ENCODE measurements at places on chromosomes 2 and 18.

DNA sequence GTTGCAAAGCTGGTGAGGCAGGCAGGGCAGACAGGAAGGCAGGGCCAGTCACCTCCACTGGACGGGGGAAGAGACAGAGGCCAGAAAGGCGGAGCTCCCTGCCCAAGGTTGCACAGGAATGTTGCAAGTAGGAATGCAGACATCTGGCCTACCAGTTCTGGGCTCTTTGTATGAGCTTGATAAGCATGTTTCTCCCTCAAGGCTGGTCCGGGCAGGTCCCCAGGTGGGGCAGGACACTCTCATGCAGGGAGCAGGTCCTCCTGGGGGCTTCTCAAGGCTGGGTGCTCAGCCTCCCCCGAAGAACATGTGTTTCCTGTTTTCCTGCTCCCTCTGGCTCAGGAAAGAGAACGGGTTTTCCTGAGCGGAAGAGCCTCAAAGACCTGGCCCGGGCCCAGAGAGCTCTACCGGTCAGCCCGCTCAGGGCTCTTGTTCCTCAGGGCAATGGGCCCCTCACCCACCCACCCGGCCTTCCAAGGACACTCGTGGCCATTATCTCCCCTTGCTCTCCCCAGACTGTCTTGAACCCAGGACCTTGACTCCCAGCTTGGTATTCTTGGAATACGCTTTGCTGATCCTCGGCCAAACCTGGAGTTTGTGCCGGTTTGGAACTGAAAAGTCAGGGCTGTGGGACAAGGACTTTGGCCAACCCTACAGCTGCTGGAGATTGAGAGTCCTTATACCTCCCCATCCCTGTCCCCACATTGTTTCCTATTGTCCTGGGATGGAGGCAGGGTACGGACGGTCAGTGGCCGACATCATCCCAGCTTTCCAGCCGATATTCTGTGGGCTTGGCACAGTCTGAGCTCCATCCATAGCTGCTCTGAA, 87.7 kb upstream of the HAAO start:
- no peak for DNase-seq

- DNase-seq: peak; percentile 28
These were observed 188.8 kb downstream of the ZEB2 start for GRCh38 chr2:144330951-144331673.

DNA sequence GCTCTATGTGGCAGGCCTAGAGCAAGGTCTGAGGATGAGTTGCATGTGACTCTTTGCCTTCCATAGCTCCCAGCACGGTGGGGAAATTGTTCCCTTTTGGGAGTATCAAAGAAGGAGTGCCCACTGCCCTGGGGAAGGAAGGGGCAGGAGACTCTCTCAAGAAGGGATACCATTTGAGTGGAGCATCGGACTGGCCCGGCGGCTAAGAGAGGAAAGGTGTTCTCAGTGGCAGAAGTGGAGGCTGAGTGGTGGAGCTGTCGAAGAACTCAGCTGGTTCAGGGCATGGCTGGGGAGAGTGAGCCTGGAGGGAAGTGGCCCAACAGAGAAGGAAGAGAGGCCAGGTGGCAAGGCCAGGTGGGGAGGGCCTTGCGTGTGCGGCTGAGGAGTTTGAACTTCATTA, 235.2 kb downstream of the DYSF start:
- DNase-seq: no peak

- peak; percentile 4 for DNase-seq
These were observed 11.3 kb downstream of the NCL start for GRCh38 chr2:231452799-231453508.

- DNase-seq: no peak
These were observed 139.0 kb upstream of the TRIB2 start for GRCh38 chr2:12577567-12578253.

DNA sequence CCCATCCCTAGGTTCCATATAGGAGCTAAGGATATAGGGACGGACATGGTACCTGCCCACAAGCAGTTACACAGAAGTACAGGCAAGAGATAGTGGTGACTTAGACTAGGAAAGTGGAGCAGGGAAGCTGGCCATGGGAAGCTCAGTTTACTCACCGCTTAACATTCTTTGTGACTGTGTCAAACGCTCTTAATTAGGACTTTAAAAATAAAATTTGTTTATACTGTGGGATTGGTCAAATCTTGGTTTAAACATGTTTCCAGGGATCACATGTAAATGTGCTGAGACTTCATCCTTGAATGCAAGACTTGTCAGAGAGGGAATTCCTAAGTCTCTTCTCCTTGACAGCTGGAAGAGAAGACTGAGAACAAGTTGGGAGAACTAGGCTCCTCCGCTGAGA, 107.3 kb downstream of the MTCL1 start:
- DNase-seq: no peak

DNA sequence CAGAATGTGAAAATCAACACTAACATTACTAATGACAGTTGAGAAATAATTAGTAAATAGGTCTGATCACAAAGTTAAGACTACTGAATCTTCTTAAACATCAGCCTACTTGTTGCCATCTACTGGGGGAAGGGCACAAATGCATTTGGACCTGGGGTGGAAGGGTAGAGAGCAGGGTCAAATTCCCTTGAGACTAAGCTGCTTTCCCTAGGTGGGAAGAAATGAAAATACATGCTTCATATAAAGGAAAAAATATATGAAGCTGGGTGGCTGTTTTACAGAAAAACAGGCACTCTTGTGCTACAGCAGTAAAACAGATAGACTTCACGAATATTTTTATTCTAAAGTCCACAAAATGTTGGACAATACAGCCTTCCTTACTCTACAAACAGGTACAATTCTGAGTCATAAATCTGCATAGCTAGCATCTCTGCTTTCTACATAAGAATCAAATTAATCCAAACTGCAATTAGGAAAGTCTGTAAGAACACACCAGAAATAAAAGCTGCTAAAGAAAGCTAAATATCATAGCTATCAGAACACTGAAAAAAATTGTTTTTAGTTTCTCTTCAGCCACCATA, 10.9 kb downstream of the TRIP12 start:
- DNase-seq: no peak

GRCh38 chr2:31327505-31327904, 87.0 kb downstream of the XDH start:
- DNase-seq: no peak

DNA sequence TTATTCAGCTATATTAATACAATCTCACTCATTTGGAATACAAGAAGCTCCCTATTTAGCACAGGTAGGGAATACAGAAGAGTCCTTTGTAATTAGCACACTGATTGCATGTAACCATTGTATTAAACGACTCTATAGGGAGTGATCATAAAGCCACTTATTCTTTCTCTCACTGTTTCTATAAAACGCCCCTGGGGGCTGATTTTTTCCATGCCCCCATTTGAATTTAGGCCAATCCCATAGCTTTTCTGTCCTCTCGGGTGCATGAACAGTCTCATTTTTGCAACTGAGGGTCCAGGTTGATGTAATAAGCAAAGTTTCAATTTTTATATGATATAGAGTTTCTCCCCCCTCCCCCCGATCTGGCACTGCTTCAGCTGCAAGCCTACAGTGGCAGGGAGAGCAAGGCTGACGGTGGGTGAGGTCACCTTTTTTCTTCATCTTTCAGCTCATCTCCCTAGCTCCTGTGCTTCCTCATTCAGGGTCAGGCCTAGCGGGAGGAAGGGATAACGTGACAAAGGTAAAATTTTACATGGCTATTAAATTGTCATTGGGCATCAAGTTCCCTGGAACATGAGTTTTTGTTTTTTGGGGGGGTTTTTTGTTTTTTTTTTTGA, 45.7 kb downstream of the GAD1 start:
- no peak for DNase-seq

- DNase-seq: no peak
These were observed 133.7 kb upstream of the COPS8 start for GRCh38 chr2:236951830-236952475.

DNA sequence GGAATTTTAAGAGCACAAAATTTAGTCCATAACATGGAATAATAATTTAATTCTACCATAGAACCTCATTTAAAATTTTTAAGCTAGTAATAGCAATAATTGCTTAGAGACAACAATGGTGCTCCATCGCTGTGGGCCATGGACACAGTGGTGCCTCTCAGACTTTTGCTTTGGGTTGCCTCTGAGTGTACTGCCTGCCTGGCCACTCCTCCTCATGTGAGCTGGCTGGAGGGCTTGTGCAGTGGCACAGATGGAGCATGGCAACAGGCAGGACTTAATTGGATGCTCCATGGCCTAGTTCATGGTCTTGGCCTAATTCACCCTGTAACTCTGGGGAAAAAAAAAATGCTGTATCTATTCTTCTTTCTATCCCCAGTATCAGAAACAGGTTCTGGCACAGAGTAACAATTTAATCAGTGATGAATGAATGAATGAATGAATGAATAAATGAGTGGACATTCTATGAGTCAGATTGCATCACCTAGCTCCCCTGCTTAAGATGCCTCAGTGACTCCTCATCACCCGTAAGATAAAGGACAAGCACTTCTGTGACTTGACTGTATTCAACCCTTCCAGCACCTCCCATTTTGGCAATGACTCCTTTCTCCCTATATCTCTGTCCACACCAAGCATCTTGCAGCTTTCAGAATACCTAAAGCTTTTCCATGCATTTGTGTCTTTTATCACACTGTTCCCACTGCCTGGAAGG, 211.8 kb upstream of the SLC14A2 start:
- no peak for DNase-seq

- no peak for DNase-seq
These were observed 386.8 kb downstream of the XIRP2 start for GRCh38 chr2:167275046-167275445.

GRCh38 chr2:64792300-64792699, 138.6 kb upstream of the SERTAD2 start:
- DNase-seq: peak; percentile 10

GRCh38 chr2:95008996-95009395, 16.5 kb upstream of the MAL start:
- DNase-seq: no peak

- no peak for DNase-seq
These were observed 452.8 kb upstream of the SMIM21 start for GRCh38 chr18:75880266-75880665.

DNA sequence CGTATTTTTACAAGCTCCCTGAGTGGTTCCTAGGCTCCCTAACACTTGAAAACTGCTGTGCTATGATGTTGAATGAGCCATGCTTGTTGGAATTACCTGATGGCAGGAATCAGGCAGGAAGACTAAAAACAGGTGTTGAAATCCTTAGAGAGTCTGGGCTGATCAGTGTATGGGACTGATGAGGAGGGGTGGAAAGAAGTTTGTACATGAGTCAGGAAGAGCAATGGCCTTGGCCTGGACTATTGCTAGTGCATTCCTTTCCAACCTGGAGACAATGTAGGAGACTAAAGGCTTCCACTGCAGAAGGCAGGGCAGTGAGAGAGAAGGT, 25.0 kb upstream of the TMBIM1 start:
- DNase-seq: no peak

- peak; percentile 25 for DNase-seq
These were observed 32.8 kb downstream of the FAM124B start for GRCh38 chr2:224369028-224369632.

DNA sequence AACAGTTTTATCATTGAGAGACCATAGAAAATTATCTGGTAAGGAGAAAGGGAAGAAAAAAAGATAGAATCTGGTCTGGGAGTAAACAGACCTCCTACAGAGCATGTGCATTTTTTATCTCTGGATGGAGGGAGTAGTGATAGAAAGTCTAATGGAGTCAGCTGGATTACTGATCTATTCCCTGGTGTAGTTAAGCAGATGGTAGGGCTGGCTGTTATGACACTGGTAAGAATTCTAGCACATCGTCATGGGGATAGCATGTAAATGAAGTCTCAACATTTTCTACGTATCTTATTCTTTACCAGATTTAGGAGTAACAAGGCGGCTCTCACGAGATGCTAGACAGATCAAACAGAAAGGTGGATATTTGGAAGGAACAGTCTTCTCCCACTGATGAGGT, 407.4 kb downstream of the NRXN1 start:
- no peak for DNase-seq

GRCh38 chr2:10971888-10972260, 60.1 kb downstream of the KCNF1 start:
- DNase-seq: no peak

- no peak for DNase-seq
These were observed 113.1 kb upstream of the ID2 start for GRCh38 chr2:8568543-8569302.

- DNase-seq: no peak
These were observed 24.5 kb downstream of the PRELID3A start for GRCh38 chr18:12432196-12432595.

GRCh38 chr18:45218436-45218835, 396.8 kb upstream of the SLC14A2 start:
- DNase-seq: no peak

DNA sequence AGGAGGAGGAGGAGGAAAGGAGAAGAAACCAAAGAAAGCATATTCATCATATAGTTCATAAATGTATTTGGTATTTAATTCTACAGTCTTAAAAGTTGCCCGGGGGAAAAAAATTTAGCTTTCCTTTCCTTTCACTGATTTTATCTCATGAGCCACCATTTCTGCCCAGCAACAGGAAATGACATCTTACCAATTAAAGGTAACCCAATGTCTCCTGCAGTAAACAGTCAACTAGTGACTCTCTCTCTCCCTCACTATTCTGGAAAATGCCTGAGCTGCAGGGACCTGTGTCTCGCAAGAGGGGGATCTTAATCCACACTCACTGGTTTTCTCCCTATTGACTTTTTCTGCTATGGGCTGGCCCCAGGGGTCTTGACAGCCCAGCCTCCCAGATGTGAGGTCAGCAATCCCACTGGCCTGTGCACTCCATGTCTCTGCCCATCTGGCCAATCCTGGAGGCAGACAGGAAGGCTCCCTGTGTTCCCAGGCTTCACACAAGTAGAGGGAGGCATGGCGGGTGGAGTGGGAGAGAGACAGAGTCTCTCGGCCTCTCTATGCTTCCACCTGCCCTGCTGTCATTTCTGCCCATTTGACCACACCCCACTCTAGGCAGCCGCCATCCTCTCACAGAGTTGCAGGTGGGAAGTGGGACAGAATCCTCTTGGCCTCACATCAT, 85.4 kb upstream of the CABLES1 start:
- DNase-seq: no peak

DNA sequence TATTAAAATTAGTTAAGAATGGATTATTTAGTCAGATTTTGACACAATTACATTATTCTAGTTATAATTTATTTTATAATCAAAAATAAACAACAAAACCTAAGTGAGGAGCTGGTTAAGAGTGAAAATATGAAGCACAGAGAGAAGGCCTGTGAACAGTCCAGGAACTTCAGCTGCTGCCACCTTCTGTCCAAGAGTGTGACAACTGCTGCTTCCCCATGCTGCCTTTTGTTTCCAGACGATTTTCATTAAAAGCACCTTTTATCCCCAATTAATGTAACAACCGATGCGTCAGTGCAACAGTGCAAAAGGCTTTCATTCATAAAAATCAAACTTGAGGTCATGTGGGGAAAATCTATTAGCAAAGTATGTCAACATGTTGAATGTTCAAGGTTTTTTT, 363.6 kb downstream of the CTNNA2 start:
- peak; percentile 14 for DNase-seq

- peak; percentile 75 for DNase-seq
These were observed 200.5 kb downstream of the ACKR3 start for GRCh38 chr2:236769981-236770671.

- no peak for DNase-seq
These were observed 110.0 kb downstream of the NEB start for GRCh38 chr2:151624271-151624670.

- DNase-seq: no peak
These were observed 161.3 kb downstream of the MEIS1 start for GRCh38 chr2:66596256-66596655.
